HS-5 (cell line): ENCODE measurements at places on chromosomes 2 and 18.

DNA sequence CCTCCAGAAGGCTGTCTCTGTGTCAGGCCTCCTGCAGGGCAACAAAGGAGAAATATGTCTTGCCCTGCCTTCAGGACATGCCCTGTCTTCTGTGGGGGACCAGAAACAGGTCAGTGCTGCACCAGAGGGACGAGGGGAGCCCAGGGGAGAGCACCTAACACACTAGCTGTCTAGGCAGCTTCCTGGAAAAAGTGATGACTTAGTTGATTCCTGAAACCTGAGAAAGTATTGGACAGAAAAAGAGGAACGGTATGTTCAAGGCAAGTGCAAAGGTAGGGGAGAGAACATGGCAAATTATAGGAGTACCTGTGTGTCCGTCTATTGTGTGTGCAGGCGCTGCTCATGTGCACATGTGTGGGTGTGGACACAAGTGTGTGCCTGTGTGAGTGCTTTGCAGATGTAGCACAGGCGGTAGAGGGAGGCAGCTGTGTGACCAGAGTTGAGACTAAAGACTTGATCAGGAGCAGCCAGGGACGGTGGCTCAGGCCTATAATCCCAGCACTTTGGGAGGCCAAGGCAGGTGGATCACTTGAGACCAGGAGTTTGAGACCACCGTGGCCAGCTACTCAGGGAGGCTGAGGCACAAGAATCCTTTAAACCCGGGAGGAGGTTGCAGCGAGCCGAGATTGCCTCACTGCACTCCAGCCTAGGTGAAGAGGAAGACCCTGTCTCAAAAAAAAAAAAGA lies 119.5 kb downstream of the GYPC start:
- no peak for DNase-seq

- no peak for DNase-seq
These were observed 92.9 kb upstream of the SLC14A2 start for GRCh38 chr18:45522371-45522770.

GRCh38 chr2:130820279-130820861 lies 16.3 kb upstream of the ARHGEF4 start:
- DNase-seq = no peak

DNA sequence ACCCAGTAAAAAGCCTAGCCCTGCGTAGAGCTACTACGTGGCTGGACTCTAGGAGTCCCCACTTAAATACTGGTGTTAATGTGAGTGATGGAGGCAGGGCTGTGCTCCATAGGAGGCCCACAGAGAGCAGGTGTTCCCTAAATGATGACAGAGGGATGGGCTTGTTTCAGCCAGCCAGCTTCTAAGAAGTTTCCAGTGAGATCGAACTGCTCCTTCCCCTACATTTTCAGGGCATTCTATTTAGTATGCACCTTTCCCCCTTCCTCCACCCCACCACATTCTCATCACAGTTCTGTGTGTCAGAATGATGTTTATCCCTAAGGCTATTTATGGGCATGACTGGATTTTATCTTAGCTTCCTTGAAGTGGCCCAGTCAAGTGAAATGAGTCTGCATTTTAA lies 213.0 kb downstream of the TRIB2 start:
- DNase-seq = no peak

- peak; percentile 16 for DNase-seq
These were observed 10.5 kb upstream of the FAM124B start for GRCh38 chr2:224412141-224413015.

DNA sequence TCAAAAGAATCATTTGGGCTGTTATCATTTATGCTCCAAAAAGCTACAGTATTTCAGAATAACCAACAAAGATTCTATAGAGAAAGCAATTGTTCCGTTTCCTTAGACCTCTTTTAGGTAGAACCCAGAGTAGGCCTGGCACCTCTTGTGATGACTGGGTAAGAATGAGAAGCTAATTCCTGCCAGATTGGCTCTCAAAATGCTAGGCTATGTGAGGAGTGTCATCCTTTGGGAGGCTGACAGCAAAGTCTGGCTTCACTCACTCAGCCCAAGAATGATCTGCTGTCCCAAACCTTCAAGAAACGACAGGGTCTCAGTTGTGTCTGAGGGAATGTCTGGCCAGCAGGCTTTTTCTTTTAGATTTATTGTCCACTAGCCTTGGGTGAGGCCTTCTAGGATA lies 4.5 kb downstream of the CERS6 start:
- no peak for DNase-seq

GRCh38 chr2:169344736-169345485 lies 17.4 kb downstream of the LRP2 start:
- no peak for DNase-seq

- no peak for DNase-seq
These were observed 3.4 kb downstream of the SRBD1 start for GRCh38 chr2:45607701-45608100.

- peak; percentile 9 for DNase-seq
These were observed 131.4 kb downstream of the CDH20 start for GRCh38 chr18:61464551-61465142.

DNA sequence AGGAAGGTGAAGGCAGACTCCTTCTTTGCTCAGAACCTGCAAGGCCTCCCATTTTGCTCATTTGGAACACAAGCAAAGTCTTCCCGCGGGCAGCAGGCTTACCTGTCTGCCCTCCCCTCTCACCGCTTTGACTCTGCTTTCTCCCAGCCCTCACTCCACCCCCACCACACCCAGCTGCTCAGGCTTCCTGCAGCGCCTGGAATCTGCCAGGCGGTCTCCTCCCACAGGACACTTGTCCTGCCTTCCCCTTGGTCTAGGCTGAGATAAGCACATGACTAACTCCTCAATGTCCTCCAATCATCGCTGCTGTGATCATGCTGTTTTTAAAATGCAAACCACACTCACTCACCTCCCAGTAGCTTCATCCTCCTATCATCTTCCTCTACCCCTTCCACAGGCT lies 430.0 kb downstream of the ZNF516 start:
- no peak for DNase-seq
